NCI-H187 (cell line): ENCODE measurements at places on chromosomes 4 and X.

GRCh38 chr4:2297606-2298531, 36.0 kb upstream of the MXD4 start:
- no peak for DNase-seq

DNA sequence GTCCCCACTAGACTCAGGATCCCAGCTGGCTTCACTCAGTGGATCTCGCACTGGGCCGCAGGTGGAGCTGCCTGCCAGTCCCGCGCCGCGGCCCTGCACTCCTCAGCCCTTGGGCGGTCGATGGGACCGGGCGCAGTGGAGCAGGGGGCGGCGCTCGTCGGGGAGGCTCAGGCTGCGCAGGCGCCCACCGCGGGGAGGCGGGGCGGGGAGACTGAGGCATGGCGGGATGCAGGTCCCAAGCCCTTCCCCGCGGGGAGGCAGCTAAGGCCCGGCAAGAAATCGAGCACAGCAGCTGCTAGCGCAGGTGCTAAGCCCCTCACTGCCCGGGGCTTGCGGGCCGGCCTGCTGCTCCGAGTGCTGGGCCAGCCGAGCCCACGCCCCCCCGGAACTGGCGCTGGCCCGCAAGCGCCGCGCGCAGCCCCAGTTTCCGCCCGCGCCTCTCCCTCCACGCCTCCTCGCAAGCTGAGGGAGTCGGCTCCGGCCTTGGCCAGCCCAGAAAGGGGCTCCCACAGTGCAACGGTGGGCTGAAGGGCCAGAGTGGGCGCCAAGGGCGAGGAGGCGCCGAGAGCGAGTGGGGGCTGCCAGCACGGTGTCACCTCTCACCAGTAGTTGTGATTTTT, 1038.0 kb downstream of the PCDH19 start:
- DNase-seq: no peak

DNA sequence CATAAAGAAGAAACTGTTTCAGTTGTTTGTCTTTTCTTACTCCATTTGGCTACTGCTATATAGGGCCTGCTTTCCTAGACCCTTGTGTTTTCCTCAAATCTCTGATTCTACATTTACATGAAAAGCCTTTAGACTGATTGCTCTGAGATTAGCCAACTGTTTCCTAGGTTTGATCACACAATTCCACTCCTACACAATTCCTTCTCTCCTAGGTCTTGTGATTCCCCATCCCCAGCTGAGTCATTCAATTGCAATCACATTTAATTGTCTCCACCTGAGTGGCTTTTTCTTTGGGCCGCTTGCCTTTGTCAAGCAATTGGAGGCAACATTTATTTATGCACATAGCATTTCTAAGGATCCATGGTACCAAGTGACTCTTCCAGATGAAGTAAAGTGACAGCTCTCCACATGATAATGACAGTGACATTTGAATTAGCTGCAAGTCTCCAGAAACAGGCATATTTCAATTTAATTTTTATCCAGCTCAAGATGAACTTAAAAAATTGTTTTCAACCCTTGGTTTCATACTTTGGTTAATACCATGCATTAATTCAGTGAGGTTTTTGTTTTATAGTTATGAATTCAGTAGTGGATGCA, 35.8 kb downstream of the ATXN3L start:
- DNase-seq: no peak

DNA sequence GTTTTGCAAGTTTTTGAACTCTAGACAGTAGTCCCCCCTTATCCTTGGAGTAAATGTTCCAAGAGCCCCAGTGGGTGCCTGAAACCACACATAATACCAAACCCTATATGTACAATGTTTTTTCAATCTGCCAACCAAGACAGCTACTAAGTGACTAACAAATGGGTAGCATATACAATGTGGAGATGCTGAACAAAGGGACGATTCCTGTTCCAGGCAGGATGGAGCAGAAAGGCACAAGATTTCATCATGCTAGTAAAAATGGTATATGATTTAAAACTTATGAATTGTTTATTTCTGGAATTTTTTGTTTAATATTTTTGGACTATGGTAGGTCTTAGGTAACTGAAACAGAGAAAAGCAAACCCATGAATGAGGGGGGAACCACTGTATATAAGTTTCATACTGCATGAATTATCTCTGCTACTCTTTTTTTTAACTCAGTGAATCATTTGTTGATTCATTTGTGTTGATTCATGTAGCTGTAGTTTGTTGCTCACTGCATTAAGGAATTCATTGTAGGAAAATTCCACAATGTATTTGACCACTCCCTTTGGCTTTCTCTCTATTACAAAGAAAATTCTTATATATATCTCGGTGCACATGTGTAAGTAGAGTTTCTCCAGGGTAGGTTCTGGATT, 21.9 kb upstream of the ANXA3 start:
- no peak for DNase-seq
